ENCODE measurements at places on chromosomes 1 and 21. TPM values are rescaled to one million over a fixed set of nuclear protein-coding genes. Genes with fewer than 3 reads are reported as not detected.

The CD1E gene
- not detected for total RNA-seq

The HOOK1 gene
- total RNA-seq, result not detected

The C1orf87 gene
- total RNA-seq, result not detected

The MYOC gene
- not detected for total RNA-seq

The RBM11 gene
- total RNA-seq, result not detected

The DIO1 gene
- total RNA-seq, result not detected
